ENCODE measurements at places on chromosomes 5 and 9.

- DNase-seq = no peak
Observed at GRCh38 chr9:124420991-124421543, 5.8 kb upstream of the PSMB7 start.

GRCh38 chr5:158451203-158451992, 592.5 kb upstream of the CLINT1 start:
- no peak for DNase-seq

- peak; percentile 92 for DNase-seq
Observed at GRCh38 chr9:126719618-126720031, 85.2 kb upstream of the ZBTB43 start.

DNA sequence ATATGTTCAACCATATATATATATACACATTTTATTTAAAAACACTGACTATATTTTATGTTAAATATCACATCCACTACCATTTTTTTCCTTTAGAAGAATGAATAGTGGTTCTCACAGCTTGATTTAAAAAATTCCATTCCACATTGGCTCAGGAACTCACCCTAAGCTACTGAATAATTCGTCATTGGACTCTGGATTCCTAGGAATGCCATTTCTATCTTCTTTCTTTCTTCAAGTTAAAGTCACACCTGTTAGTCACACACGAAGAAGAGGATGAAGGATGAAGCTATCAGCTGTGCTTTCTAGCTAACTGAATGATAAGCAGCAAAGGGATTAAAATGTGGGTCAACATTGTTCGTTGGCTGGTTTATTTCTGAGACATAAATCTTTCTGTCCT, 7.9 kb downstream of the ELOVL7 start:
- no peak for DNase-seq

GRCh38 chr5:32908641-32909040, 197.5 kb downstream of the NPR3 start:
- DNase-seq = no peak

DNA sequence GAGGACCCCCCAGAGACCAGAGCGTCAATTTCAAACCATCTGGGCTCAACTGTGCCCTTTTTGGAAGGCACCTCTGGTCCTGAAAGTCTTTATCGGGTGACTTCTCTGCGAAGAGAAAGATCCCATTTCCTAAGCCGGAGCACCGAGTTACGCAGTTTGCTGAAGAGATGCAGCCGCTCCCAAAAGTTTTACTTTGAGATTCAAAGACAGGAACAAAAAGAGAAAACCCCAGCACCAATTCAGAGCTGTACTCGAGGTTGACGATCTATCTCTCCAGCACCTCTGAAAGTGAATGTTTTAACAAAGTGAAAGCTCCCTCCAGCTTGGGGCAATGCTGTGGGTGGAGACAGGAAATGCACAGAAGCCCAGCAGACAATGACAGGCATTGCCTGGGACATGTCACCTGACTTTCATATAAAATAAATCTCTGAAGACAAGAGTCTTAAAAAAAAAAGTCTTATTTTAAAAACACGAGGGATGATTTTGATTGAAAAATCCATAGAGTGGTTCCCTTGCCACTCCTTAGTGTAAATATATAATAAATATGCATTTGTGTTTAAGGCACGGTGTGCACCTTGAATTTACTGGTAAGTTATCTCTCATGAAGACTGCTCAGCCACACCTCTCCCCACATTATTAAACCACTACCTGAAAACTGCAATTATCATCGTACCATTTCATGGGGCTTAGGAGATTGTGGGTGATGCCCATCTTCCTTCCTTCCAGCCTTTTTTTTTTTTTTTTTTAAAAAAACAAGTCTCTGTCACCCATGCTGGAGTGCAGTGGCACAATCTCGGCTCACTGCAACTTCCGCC, 79.9 kb downstream of the FNBP1 start:
- peak; percentile 70 for DNase-seq

GRCh38 chr9:35253075-35253474, 91.3 kb downstream of the UNC13B start:
- no peak for DNase-seq

- DNase-seq = no peak
Observed at GRCh38 chr5:102306121-102306520, 10.0 kb upstream of the SLCO4C1 start.

GRCh38 chr9:136192289-136193126, 12.4 kb downstream of the LHX3 start:
- no peak for DNase-seq

DNA sequence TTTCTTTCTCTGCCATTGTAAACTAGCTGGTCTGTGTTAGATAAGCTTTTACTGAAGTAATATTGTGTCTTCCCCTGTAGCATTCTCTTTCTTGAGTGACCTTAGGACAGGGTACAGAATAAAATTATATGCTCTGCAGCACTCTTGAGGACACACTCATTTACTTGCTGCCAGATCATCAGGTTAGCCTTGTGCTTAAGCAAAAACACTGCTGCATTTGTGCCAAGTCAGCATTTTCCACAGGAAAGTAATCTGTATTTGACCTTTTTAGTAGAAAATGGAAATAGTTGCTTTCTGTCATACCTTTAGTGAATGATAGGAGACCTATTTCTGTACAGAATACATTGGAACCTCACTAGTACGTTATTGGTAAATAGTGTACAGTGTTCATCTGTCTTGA, 54.2 kb downstream of the LMNB1 start:
- DNase-seq = no peak

- no peak for DNase-seq
Observed at GRCh38 chr5:138230981-138231589, 18.0 kb upstream of the CDC23 start.

- DNase-seq = no peak
Observed at GRCh38 chr5:73592551-73592950, 27.0 kb downstream of the UTP15 start.

DNA sequence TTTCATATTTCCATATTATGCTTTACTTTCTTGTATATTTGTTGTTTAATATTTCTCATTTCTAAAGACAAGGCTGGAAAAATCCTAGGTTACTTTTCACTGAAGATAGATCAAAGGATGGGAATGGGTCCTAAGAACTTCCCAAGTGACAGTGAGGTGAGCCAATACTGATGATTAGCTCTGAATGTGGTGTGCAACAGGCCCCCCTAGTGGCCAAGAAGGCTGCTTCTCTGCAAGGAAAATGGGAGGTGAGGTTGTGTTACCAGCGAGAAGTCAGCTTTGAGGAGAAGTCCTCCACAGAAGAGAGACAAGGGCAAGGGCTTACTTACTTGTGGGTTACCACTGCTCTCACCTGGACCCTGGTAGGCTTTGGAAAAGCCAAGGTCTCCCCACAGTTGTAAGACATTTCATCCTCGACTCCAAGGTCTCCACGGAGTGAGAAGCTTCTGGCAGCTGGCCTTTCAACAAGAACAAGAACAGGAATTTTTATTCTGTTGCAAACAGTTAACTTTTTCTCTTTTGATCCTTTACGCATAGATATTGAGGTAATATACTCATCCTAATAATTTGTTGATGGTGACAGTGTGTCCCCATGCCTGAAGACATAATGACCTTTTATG, 69.9 kb downstream of the MAMDC2 start:
- peak; percentile 66 for DNase-seq

DNA sequence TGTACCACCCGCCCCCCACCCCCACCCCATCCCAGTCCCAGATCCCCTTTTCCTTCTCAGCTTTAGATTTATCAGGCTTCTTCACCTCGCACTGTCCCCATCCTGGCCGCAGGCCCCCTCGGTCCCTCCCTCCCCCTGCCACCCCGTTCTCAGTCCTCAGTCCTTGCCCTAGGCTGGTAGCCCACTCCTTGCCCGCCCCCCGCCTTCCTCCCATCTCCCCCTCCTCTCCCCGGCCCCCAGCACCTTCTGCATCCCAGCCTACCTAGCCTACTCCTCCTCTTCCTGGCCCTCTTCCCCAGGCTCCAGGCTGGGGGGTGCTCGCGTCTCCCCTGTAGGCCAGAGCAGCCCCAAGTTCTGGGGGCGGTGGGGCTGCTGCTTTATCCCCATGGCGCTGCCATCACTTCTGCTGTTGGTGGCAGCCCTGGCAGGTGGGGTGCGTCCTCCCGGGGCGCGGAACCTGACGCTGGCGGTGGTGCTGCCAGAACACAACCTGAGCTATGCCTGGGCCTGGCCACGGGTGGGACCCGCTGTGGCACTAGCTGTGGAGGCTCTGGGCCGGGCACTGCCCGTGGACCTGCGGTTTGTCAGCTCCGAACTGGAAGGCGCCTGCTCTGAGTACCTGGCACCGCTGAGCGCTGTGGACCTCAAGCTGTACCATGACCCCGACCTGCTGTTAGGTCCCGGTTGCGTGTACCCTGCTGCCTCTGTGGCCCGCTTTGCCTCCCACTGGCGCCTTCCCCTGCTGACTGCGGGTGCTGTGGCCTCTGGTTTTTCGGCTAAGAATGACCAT, 828 bp downstream of the NPR2 start:
- DNase-seq = no peak

DNA sequence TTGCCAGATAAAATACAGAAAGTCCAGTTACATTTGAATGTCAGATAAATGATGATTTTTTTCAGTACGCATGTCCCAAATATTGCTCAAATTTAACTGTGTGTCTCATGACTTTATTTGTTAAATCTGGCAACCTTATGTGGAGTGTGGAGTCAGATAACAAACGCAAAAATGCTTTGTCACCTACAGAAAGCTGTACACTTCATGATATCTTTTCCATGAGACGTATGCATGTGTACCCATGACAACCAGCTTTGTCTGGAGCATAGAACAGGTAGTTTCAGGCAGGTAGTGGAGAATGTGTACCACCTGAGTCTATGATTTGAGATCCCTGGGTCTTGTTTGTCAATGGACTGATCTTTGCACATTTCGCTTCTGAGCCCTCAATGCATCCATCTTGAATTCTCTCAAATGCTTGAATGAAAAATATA, 105.5 kb upstream of the CPEB4 start:
- no peak for DNase-seq
